Esophagus muscularis mucosa (tissue), 4 donors: ENCODE measurements at places on chromosomes 1 and 21.

DNA sequence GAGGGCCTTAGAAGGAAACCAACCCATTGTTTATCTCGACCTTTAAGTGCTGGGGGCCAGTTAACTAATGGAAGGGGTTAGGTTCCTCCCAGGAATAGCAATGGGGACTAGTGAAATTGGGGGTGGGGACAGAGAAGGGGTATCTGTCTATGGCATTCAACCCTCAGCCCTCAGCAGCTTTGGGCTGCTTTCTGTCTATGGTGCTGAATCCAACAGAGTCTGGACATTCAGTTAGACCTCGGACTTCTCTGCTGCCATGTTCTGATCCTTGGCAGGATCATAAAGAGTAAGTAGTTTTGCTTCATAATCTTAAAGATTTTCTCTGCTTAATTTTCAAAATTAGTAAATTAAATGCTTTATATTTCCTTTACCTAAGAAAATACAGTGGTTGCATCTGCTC, 2.6 kb upstream of the EPHA10 start:
- DNase-seq, result no peak

DNA sequence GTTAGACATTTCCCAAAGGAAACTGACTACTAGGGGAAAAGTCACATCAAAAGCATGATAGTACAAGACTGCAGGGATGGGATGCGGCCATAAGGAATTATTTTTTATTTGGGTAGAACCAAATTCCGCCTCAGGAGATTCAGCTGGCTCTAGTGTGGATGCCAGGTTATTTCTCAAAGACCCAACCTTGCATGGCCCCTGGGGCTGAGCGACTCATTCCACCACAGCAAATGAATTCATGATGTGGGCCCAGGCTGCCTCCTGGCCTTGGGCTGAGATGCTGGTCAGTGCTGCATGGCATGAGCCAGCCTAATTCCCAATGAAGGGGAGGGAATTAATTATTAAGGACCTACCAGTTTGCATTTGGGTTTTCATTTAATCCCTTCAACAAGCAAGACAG, 11.8 kb downstream of the TMEM35B start:
- no peak for DNase-seq

DNA sequence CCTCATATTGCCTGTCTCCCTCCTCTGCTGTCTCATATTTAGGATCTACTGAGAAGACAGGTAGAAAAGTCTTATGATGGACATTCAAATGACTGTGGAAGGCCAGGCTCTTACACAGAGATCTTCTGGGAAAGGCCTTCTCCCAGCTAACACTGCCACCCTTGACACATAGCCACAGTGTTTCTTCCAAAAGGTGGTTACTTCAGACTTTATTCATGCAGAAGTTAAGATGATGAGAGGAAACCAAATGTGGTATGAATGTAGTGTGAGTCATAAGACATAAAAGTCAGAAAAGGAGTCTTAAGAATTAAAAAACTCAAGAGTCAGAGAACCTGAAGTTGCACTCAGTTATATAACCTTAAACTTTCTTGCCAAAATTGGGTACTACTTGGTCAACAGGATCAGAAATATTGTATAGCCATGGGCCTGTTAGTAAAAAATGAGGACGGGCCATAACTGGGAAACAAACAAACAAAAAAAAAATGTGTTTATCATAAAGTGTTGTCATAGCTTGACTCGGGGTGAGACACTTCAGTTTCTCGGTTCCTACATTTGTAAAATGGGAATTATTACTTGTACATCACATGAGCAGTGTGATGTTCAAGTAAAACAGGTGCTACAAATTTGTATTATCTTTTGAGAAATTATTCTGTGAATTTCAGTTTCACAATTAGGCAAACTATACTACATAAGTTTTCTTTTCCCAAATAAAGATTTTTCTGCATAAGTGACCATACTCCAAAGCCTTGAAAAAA, 1.2 kb upstream of the DENND1B start:
- DNase-seq, result no peak

DNA sequence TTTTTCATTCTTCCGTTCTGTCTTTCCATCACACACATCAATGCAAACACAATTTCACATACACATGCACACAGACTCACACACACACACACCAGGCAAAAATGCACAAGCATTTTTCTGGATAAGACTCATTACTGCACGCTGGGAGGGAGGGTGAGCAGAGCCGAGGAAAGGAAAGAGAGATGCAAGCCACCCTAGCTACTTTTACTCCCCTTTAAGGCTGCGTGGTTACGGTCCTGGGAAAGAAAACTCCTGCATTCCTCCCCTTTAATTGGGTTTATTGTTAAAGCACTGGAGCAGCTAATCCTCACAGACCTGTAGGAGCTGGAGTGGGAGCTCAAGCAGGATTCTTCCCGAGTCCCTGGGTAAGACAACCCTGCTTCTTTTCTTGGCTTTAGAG, at the start of gene CAMK1G:
Gene CAMK1G (plus strand): TSS at position 307 of the 400 bp plus-strand sequence. CDS start 11,270 bp downstream, outside the sequence.
- no peak for DNase-seq

DNA sequence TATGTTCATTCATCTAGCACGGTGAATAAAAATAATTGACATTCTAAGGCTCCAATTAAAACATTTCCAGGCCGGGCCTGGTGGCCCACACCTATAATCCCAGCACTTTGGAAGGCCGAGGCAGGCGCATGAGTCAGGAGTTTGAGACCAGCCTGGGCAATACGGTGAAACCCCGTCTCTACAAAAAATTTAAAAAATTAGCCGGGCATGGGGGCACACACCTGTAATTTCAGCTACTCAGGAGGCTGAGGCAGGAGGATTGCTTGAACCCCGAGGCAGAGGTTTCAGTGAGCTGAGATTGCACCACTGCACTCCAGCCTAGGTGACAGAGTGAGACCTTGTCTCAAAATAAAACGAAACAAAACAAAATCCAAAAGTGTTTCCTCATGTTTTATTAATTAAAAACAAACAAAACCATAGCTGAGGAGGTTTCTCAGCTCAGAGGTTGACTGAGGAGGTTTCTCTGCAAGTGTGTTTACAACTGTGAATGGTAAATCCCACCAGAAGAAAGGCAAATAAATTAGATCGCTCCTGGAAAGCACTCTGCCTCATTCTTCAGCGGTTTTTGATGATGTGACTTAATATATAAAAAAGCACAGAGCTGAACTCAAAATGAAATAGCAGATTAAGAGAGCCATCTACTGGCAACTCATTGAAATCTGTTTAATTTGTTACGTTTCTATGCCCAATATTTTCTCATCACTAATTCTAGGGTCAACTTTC, 37.7 kb upstream of the ATG4C start:
- no peak for DNase-seq

DNA sequence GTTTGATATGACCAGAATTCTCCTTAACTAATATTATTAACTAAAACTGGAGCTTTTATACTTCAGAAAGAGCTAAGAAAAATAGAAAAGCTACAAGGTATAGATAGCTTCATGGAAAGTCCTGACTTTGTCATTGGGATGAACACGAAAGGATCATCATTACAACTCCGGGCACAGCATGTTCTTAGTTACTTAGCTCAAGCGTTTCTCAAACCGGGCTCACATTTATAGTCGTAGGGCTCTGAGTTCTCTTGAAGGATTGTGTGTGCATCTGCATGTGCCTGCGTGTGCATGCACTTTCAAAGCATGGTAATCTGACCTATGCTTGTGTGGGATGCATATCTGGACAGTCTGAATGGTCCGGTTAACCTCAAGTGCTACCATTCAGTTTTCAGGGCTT, 20.4 kb upstream of the MAP10 start:
- DNase-seq, result no peak

- DNase-seq, result no peak
Measured at GRCh38 chr1:186943891-186944686, 115.3 kb downstream of the PLA2G4A start.
